ENCODE measurements at places on chromosomes 4 and X. TPM values are rescaled to one million over a fixed set of nuclear protein-coding genes. Genes with fewer than 3 reads are reported as not detected.

Gene FAM184B
- 2.3 TPM for total RNA-seq

- no peaks in the 10 kb centered on the region for H3K4me1 ChIP-seq
- no peak overlapping the region for H3K4me3 ChIP-seq
- no peak overlapping the region for H3K27ac ChIP-seq
- H3K36me3 ChIP-seq, result no peaks in the 10 kb centered on the region
- no peak for DNase-seq
- no peaks in the 10 kb centered on the region for H3K27me3 ChIP-seq
These were observed 233.3 kb downstream of the NDST4 start for GRCh38 chr4:114879916-114880669.

Gene RBPJ
- total RNA-seq, result 79.7 TPM

GRCh38 chr4:27187786-27188185 is 327.1 kb downstream of the STIM2 start:
- no peaks in the 10 kb centered on the region for H3K36me3 ChIP-seq
- H3K4me1 ChIP-seq, result no peaks in the 10 kb centered on the region
- no peak overlapping the region for H3K4me3 ChIP-seq
- no peak overlapping the region for H3K27ac ChIP-seq

Gene SH3D19
- total RNA-seq, result 40.6 TPM

Gene PCDH10
- total RNA-seq, result 52.2 TPM

DNA sequence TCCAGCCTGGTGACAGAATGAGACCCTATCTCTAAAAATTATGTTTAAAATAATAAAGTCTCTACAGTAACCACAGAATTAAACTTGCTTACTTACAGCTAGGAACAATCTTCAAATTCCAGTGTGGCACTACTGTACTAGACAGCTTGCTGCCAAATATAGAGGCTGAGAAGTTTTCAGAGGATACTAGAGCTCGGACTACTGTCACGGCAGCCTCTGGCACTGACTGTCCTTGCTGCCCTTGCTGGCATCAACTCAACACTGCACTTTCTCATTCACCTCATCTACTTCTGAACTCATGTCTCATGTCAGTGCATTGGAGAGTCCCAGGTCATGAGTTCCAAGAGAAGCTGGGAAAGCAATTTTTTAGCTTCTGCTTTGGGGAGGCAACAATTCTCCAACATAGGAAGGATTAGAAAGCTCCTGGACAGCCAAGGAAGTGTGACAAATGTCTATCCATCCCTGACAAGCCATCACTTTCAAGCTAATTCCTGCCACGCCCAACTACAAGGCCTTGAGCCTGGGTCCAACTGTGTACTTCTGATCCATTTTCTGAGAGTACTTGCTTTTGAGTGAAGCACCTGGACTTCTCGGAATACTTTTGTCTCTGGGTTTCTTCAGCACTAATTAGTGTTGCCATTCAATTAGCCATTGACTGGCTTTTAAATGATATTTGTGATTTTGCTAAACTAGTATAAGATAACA is 98.6 kb upstream of the NR3C2 start:
- no peaks in the 10 kb centered on the region for H3K36me3 ChIP-seq
- no peak for DNase-seq
- H3K27me3 ChIP-seq, result no peaks in the 10 kb centered on the region
- H3K4me3 ChIP-seq, result no peak overlapping the region
- no peaks in the 10 kb centered on the region for H3K4me1 ChIP-seq

DNA sequence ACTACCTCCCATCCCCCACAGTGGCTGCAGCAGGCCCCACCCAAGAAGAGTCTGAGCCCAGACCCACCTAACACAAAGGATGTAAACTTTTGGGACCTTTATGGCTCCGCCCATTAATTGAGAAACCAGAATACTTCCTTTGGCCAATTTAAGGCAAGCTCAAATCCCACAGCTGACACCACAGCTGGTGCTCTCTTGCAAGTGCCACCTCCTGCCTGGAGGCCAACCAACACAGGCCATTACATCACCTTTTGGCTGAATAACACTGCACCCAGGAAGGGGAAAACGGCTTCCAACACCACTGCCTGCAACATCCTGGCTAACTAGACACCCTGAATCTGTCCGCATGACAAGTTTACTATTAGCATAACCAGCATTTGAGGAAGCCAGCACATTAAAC is 248.8 kb downstream of the PRDM5 start:
- no peak overlapping the region for H3K4me3 ChIP-seq
- no peak overlapping the region for H3K27ac ChIP-seq
- no peaks in the 10 kb centered on the region for H3K27me3 ChIP-seq
- no peaks in the 10 kb centered on the region for H3K36me3 ChIP-seq
- no peak for DNase-seq

DNA sequence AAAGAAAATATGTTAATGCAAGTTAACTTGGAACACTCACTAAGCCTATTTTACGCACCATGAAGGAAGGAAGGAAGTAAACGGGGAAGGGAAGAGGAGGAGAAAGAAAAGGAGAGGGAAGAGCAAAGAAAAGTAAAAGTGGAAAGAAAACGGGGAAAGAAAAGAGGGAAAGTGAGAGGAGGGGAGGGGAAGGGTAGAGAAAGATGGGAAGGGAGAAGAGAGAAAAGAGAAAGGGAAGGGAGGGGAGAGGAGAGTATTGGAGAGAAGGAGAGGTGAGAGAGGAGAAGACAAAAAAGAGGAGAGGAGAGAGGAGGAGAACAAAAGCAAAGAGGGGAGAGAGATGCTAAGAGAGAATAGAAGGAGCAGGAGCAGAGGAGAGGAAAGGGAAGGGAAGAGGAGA is 224.1 kb downstream of the SLITRK2 start:
- no peak overlapping the region for H3K27ac ChIP-seq
- H3K4me3 ChIP-seq, result no peak overlapping the region
- no peaks in the 10 kb centered on the region for H3K36me3 ChIP-seq

- no peak for DNase-seq
- H3K4me1 ChIP-seq, result no peaks in the 10 kb centered on the region
- H3K27me3 ChIP-seq, result no peaks in the 10 kb centered on the region
- H3K27ac ChIP-seq, result no peak overlapping the region
- H3K36me3 ChIP-seq, result no peaks in the 10 kb centered on the region
- H3K4me3 ChIP-seq, result no peak overlapping the region
These were observed 27.6 kb downstream of the NAF1 start for GRCh38 chr4:163139048-163139447.

Gene GRIA3
- total RNA-seq, result 62.0 TPM

GRCh38 chr4:101464596-101464995 is 117.3 kb upstream of the PPP3CA start:
- H3K27ac ChIP-seq, result no peak overlapping the region
- no peak for DNase-seq
- no peaks in the 10 kb centered on the region for H3K27me3 ChIP-seq
- no peaks in the 10 kb centered on the region for H3K4me1 ChIP-seq

DNA sequence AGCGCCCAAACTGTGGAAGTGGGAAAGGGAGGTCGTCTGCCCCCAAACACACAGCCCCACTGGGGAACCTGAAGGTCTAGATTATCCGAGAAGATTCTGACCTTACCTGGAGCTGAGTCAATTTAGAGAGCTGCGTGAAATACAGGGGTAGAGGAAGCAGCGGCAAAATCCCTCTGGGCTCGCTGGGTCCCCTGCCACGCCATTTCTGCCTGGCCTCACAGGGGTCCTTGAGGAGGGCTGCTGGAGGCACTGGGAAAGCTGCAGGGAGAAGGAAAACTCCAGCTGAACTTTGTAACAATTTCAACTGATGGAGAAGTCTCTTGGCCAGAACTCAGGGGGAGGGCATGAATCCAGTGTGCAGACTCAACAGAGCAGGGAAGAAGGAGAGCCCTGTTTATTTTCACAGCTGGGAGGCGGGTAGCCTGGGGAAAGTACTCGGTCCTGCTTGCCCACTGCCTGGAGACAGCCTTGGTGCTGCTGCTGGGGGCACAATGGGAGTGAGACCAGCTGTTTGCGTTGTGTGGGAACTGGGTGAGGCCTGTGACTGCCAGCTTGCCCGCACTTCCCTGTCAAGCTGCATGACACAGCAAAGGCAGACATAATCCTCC is 93.2 kb upstream of the MAPK10 start:
- no peaks in the 10 kb centered on the region for H3K36me3 ChIP-seq
- H3K4me1 ChIP-seq, result peaks cover 7% of the 10 kb centered on the region
- H3K4me3 ChIP-seq, result no peak overlapping the region
- no peak for DNase-seq

Gene RHOXF2B
- not detected for total RNA-seq

DNA sequence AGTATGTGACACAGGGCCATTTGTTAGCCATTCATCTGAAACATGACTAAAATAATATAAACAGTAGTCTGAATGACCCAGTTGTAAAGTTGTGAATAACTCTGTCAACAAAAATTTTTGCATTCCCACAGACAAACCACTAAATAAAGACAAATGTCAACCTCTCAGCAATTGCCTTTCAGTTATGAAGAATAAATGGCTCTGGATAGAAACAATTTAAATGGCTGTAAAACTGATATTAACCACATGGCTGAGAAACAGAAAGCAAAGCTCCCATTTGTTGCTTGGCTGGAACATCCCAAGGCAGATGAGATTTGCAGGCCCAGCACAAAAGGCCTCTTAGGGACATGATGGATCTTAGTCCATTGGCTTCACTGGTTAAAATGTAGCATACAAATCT is 296.3 kb downstream of the GALNTL6 start:
- DNase-seq, result no peak
- H3K27ac ChIP-seq, result no peak overlapping the region

Gene SPIN2A
- total RNA-seq, result 0.40 TPM

DNA sequence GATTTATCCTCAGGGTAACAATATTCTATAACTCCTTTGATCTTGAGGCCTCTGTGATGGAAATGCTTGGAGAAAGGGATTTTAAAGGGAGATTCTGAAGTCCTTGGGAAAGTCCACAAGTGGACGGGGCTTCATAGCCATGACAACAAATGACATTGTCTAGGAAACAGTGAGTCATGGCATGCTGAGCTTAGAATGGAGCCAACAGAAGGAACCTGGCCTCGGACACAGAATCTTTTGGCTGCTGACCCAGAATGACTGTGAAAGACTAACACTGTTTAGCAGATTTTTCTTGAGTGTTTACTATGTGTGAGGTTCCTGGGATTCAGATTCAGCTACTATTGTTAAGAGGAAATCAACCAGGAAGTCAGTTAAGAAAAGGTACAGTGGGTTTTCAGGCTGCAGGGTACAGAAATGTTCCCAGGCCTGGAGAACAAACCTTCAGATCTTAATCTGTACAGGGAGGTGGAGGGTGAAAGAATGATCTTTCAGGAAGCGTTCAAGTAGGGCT is 18.1 kb upstream of the CXCL2 start:
- H3K27ac ChIP-seq, result peak overlapping the region; percentile 65
- H3K4me1 ChIP-seq, result peaks cover 5% of the 10 kb centered on the region
- no peak overlapping the region for H3K4me3 ChIP-seq
- no peaks in the 10 kb centered on the region for H3K36me3 ChIP-seq
- peak; percentile 84 for DNase-seq

Gene CLDN34
- 0.33 TPM for total RNA-seq

DNA sequence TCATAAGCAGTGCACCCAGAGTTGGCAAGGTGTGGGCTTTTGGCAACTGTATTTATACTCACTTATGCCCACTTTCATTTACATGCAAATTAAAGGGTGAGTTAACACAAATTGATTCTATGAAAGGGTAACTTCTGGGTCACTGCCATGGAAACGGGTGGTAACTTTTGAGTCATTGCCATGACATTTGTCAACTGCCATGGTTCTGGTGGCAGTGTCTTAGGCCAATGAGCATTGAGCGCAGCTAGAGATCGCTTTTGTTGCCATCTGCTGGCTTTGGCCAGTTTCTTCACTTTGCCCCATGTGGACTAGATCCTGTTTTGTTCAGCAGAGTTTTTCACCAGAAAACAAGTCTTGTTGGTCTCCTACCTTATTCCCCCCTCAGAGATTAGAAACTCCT is 170.8 kb upstream of the NUDT6 start:
- peak; percentile 21 for DNase-seq
- no peak overlapping the region for H3K4me3 ChIP-seq
- no peaks in the 10 kb centered on the region for H3K27me3 ChIP-seq
- H3K27ac ChIP-seq, result no peak overlapping the region

- peaks cover 4% of the 10 kb centered on the region for H3K27me3 ChIP-seq
- H3K4me3 ChIP-seq, result no peak overlapping the region
- H3K4me1 ChIP-seq, result no peaks in the 10 kb centered on the region
- DNase-seq, result no peak
These were observed 366.0 kb upstream of the FGF13 start for GRCh38 chrX:139077281-139078250.

DNA sequence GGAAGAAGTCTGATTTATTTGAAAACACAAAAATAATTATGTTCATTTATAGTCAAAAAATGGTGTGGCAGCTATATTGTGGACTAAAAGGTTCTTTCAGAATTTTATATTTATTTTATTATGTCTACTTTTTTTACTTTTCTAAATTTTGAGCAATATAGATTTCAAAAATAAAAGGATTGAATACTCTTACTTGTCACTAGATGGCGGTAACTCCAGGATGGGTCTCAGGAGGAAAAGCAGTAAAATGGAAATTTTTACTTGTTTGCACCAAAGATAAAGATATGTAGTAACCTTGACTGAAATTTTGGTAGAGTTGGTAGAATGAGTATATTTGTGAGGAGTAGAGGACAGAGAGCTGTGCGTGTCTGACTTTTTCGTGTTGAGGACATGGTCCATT is 14.5 kb upstream of the DACH2 start:
- no peaks in the 10 kb centered on the region for H3K27me3 ChIP-seq
- no peak overlapping the region for H3K4me3 ChIP-seq
- no peak overlapping the region for H3K27ac ChIP-seq

GRCh38 chrX:150602743-150603142 is 34.3 kb downstream of the MTM1 start:
- H3K4me3 ChIP-seq, result no peak overlapping the region
- H3K27me3 ChIP-seq, result no peaks in the 10 kb centered on the region
- H3K4me1 ChIP-seq, result no peaks in the 10 kb centered on the region
- H3K36me3 ChIP-seq, result no peaks in the 10 kb centered on the region
- no peak for DNase-seq

GRCh38 chr4:84644087-84644486 is 61.2 kb downstream of the CDS1 start:
- DNase-seq, result no peak
- no peak overlapping the region for H3K4me3 ChIP-seq
- no peak overlapping the region for H3K27ac ChIP-seq
- no peaks in the 10 kb centered on the region for H3K36me3 ChIP-seq
- no peaks in the 10 kb centered on the region for H3K4me1 ChIP-seq

GRCh38 chrX:155956099-155956498 is 41.4 kb upstream of the IL9R start:
- H3K36me3 ChIP-seq, result no peaks in the 10 kb centered on the region
- H3K4me3 ChIP-seq, result no peak overlapping the region
- no peak for DNase-seq
- H3K27me3 ChIP-seq, result no peaks in the 10 kb centered on the region
- no peak overlapping the region for H3K27ac ChIP-seq

Gene SULT1E1
- 218 TPM for total RNA-seq

Gene FAM13A
- total RNA-seq, result 41.4 TPM

DNA sequence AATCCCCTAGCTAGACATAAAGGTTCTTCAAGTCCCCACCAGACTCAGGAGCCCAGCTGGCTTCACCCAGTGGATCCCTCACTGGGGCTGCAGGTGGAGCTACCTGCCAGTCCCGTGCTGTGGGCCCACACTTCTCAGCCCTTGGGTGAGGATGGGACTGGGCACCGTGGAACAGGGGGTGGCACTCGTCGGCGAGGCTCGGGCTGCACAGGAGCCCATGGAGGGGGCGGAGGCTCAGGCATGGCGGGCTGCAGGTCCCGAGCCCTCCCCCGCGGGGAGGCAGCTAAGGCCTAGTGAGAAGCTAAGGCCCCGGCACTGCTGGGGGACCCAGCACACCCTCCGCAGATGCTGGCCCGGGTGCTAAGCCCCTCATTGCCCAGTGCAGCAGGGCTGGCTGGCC is 16.1 kb upstream of the ACSL4 start:
- no peak overlapping the region for H3K4me3 ChIP-seq
- no peak overlapping the region for H3K27ac ChIP-seq
- DNase-seq, result no peak
- H3K36me3 ChIP-seq, result no peaks in the 10 kb centered on the region

- no peak overlapping the region for H3K27ac ChIP-seq
- no peaks in the 10 kb centered on the region for H3K4me1 ChIP-seq
- H3K36me3 ChIP-seq, result no peaks in the 10 kb centered on the region
- DNase-seq, result no peak
- H3K27me3 ChIP-seq, result peaks cover 2% of the 10 kb centered on the region
These were observed 99.2 kb downstream of the DOCK11 start for GRCh38 chrX:118594697-118595420.
